ENCODE measurements at places on chromosomes 16 and 17. TPM values are rescaled to one million over a fixed set of nuclear protein-coding genes. Genes with fewer than 3 reads are reported as not detected.
A peak's percentile ranks its signal among the peaks of the same experiment; 100 is the strongest.

DNA sequence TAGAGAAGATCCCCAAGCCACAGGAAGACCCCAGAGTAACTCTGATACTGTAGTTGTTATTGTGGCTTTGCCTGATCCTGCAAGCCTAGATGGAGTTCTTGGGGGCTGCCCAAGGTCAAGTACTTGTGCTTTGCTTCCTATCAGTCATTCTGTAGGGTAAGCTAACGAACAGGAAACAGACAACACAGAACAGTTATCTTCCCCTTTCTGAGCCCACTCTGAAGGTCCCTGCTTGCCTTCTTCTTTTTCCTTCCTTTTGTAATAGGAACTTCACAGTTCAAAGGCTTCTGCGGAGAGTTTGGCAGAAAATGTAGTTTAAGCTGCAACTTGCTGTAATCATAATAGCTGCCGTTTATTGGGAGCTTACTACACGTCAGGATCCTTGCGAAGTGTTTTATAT lies 494.1 kb upstream of the ERCC4 start:
- no peaks in the 10 kb centered on the region for H3K36me3 ChIP-seq
- DNase-seq, result no peak
- no peak overlapping the region for H3K27ac ChIP-seq
- peaks cover 7% of the 10 kb centered on the region for H3K27me3 ChIP-seq
- H3K4me1 ChIP-seq, result no peaks in the 10 kb centered on the region

- no peak overlapping the region for H3K27ac ChIP-seq
- no peak for DNase-seq
- no peaks in the 10 kb centered on the region for H3K36me3 ChIP-seq
- H3K4me3 ChIP-seq, result no peak overlapping the region
- H3K4me1 ChIP-seq, result no peaks in the 10 kb centered on the region
- no peaks in the 10 kb centered on the region for H3K27me3 ChIP-seq
These were observed 759.7 kb downstream of the CDH11 start for GRCh38 chr16:64362193-64362592.

- H3K27ac ChIP-seq, result peak overlapping the region; percentile 92
- DNase-seq, result no peak
- H3K4me3 ChIP-seq, result peak overlapping the region; percentile 44
These were observed 24.4 kb downstream of the LAT start for GRCh38 chr16:29009050-29009837.

FSCN2 gene
- total RNA-seq, result 0.36 TPM

LGALS9B gene
- not detected for total RNA-seq

CCT6B gene
- 1.8 TPM for total RNA-seq

DNA sequence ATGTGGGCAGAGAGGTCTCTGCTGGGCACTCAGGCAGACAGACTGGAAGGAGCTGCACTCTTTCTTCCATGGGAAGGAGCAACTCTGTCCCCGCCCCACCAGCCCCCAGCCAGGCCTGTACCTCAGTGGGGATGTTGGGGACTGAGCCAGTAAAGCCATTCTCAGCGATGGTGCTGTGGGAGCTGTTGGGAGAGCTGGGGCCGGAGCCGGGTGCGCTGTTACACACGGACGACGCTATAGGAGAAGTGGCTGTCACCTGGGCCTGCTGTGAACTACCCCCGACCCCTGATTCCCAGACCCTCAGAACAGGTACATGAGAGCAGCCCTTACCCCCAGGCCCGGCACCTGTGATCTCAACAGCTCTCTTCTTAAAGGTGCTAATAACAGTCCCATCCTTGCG lies 21.5 kb downstream of the G6PC3 start:
- no peak for DNase-seq
- H3K4me3 ChIP-seq, result no peak overlapping the region
- peaks cover 13% of the 10 kb centered on the region for H3K4me1 ChIP-seq
- H3K36me3 ChIP-seq, result peaks cover 5% of the 10 kb centered on the region
- no peaks in the 10 kb centered on the region for H3K27me3 ChIP-seq

DNA sequence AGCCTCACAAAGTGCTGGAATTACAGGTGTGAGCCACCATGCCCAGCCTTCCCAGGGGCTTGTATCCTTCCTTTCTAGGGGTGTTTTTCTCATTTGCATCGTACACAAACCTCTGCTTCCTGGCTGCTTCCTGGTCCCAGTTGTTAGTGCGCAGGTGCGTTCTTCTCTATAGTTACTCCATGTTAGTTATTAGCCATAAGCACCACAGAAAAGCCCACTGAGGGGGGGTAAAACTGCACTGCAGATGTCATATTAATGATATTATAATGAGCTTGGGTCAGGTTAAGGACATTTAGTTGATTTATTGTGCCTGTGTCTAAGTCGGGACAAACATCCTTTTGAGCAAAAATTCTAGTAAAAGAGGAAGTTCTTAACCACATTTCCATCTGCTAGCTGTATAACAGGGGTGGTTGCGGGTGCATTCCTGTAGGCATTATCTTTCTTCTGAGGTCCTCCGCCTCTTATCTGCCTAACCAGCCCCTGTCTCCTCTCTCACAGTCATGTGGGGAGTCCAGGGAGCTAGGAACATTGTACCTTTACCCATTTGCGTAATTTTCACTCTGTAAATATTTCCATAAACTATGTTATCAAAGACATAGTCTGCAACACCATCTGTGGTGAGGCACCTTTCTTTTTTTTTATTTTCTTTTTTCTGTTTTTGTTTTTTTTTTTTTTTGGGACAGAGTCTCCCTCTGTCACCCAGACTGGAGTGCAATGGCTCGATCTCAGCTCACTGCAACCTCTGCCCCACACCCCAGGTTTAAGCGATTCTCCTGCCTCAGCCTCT lies 23.6 kb upstream of the ATF7IP2 start:
- no peak for DNase-seq
- H3K4me1 ChIP-seq, result peaks cover 10% of the 10 kb centered on the region
- H3K27me3 ChIP-seq, result no peaks in the 10 kb centered on the region
- H3K36me3 ChIP-seq, result peaks cover 3% of the 10 kb centered on the region
- peak overlapping the region; percentile 72 for H3K27ac ChIP-seq
